ENCODE measurements at places on chromosomes 1 and 21.

DNA sequence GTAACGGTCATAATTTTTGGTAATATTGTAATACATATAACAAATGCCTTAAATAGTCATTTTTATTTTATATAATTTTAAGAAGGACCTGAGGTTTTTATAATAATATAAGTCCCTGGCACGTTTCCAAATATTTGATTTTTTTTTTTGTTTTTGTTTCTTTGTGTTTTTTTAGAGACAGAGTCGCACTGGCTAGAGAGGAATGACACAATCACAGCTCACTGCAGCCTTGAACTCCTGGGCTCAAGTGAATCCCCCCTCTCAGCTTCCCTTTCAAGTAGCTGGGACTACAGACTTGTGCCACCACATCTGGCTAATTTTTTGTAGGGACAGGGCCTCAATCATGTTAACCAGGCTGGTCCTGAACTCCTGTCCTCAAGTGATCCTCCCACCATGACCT, 29.7 kb downstream of the ARHGAP29 start:
- DNase-seq: no peak

GRCh38 chr1:63368131-63368530, 704 bp downstream of the ALG6 start:
- DNase-seq: no peak

GRCh38 chr1:172966844-172967540, 83.7 kb downstream of the TNFSF18 start:
- DNase-seq: no peak

DNA sequence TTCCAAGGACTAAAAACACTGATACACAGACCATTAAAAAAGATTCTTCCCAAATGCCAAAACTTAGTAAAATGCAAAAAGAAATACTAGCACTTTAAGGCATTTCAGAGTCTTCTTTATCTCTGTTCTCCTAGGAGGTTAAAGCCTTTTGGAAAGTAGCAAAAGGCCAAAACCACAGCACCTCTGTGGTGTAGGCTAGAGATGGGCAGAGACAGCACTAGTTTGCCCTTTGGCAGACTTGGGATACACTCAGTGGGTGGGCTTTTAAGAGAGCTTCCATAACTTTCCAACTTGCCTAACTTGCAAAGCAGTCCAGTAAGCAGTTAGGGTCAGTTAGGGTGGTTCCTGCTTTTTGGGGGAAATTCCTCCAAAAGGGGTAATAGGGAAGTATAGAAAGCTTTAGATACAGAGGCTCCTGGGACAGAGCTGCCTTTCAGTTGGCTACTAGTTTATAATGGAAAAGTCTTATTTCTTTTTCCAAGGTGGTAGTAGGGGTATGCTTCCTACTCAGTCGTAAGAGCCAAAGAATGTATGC, 17.9 kb upstream of the PTCH2 start:
- DNase-seq: no peak

- DNase-seq: no peak
Measured at GRCh38 chr1:174040387-174040786, 18.2 kb upstream of the RC3H1 start.

DNA sequence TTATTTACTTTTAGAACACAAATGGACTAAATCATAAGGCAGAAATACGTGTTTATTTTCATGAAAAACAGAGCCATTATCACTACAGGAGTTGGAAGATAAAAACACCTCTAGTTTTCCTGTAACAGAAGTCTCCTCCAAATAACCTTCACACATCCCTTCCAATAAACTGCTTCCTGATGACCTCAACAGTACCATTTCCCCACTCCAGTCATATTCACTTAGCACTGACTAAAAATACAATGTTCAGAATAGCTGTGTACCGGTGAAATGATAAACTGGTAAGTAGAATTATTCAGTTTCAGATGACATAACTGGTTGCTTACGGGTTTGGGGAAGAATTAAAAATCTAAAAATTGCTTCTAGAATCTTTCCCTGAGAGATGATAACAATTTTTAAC, 137.9 kb downstream of the DENND1B start:
- DNase-seq: no peak

DNA sequence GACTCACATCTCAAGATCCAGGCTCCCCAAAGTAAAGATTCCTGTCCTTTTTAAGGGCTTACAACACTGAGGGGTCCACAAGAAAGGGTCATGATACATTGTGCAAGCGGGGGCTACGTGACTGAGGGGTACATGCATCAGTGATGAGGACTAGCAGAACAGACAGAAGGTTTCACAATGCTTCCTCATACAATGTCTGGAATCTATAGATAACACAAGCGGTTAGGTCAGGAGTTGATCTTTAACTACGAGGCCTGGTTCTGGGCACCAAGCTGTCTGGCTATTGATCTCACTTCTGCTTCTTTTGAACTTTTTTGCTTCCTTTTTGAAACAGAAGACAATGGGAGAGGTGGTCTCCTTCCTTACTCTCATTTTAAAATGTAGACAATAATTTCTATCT, 718.6 kb downstream of the AMY1C start:
- DNase-seq: no peak

DNA sequence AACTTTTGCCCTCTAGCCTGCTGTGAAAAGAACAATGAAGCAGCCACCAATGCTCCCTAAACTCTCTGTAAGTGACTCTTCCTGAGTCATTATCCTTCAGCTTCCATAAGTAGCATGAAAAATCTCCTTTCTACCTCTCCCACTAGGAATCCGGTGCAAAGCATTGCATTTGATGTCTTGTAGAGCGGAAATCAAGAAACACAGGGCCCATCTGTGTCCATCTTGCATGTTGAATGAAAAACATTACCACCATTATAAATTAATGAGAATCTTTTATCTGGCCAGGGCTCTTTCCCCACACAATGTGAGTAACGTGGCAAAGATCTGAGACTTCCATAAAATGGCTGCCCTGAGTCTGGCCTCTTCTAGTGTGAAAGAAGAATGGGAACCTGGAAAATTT, 324.4 kb downstream of the ADGRL2 start:
- DNase-seq: no peak

DNA sequence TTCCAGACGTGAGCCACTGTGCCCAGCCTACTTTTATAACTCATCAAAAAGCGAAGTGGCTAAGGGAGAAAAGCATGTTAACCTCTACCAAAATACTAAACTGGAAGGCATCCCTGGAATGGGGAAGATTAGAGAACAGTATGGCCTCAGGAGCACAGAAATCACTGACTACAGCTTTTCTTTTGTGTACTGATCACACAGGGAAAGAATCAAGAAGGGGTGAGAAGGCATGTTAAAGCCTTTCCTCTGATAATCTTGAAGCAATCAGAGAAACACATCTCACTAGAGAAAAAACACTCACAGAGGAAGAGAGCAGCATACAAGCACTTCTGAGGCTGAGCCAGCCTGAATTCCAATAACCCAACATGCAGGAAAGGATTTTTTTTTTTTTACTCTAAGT, 10.7 kb downstream of the PCAT6 start:
- no peak for DNase-seq

- DNase-seq: no peak
Measured at GRCh38 chr1:208198236-208198635, 45.9 kb downstream of the PLXNA2 start.

DNA sequence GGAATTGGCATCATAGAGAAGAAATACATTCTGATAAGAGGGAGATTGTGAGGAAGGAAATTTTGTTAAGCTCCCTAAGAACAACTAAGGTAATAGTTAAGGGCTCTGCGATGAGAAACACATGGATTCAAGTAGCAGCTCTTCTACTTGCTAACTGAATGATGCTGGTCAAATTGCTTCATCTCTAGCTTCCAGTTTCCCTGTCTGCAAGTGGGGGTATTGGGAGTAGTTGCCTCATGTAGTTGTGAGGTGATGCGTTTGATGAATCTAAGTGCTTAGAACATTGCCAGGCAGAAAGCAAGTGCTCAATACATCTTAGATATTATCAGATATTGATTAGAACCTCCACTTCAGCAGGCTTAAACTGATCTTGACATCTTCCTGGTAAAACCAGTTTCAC, 84.8 kb downstream of the CD58 start:
- no peak for DNase-seq

GRCh38 chr1:62092110-62092509, 102.5 kb upstream of the L1TD1 start:
- DNase-seq: no peak

GRCh38 chr1:204363335-204364114, 3.8 kb upstream of the PLEKHA6 start:
- no peak for DNase-seq

DNA sequence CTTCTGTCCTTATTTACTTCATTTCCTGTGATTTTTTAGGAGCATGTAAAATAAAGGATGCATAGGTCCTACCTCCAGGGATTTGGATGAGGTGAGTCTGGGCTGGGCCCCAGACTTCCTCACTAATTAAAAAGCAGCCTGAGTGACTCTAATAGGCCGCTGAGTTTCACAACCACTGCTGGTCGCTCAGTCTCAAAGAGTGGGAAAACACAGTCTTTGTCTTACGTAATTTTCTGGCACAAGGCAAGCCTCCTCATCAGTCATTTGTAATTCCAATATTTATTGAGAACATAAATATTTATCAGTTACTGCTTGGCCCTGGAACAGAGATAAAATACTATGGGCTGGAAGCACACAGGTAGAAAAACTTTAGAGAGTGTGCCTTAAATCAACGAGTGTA, 195.4 kb upstream of the RUNX1 start:
- no peak for DNase-seq

- no peak for DNase-seq
Measured at GRCh38 chr1:99603699-99604560, 42.0 kb upstream of the PALMD start.

DNA sequence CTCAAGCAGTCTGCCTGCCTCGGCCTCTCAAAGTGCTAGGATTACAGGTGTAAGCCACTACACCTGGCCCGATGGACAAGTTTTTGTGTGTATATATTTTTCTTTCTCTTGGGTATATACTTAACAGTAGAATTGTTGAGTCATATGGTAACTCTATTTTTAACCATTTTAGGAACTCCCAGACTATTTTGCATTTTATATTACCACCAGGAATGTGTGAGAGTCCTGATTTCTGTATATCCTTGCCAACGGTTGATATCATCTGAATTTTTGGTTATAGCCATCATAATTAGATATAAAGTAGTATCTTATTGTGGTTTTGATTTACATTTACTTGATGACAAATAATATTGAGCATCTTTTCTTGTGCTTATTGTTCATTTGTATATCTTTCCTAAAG, 20.7 kb downstream of the FNBP1L start:
- DNase-seq: no peak

DNA sequence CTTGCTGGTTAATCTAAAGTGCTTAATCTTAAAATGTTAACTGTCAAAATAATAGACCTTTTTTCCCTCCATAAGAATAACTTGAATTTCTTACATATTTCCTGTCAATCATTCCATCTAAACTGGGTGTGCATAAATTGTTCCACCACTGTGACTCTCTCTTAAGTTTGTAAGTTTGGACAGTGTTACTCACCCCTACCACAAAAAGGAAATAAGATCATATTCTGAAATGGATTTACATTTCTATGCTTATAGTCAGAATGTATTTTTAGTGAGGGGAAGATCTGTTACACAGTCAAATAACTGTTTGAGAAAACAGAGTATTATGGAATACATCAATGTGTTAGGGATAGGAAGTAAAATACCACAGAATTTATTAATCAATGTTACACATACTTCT, 109.6 kb upstream of the DPYD start:
- no peak for DNase-seq

DNA sequence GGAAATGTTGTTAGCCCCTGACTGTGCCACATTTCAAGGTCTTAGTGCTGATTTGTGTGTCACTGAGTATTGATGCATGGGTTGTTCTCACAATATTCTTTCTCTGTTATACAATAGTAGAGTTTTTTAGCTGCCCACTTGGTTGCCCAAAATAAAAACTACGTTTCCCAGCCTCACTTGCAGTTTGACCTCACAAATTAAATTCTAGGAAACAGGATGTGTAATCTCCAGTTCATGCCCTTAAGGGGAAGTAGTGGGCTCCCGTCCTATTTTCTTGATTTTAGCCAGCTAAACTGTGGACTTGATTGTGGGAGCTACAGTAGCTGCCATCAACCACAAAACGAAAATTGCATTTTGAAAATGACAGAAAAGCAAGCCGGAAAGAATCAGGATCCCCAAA, 27.3 kb upstream of the LAMC1 start:
- no peak for DNase-seq

- DNase-seq: no peak
Measured at GRCh38 chr21:34004013-34004938, 69.1 kb upstream of the MRPS6 start.

GRCh38 chr1:46529031-46529630, 22.3 kb downstream of the KNCN start:
- DNase-seq: no peak

DNA sequence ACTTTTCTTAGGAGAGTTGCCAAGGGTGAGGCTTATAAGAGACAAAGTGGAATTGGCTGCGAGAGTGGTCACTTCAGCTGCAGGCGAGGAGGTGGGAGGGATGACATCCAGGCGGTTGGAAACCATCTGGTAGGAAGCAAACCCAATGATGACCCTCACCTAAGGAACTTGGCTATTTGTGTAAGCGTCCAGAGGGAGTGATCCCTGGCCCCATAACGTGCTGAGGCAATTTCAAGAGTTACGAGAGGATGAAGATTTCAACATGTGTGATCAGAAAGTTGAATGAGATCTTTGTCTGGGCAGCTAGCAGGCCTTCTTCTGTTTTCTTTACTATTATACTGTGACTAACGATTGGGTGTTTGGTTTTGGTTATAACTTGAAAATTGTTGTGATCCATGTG, 102.7 kb upstream of the VANGL1 start:
- DNase-seq: no peak
